Amygdala (tissue), 56 donors: ENCODE measurements at places on chromosomes 6 and 20.

DNA sequence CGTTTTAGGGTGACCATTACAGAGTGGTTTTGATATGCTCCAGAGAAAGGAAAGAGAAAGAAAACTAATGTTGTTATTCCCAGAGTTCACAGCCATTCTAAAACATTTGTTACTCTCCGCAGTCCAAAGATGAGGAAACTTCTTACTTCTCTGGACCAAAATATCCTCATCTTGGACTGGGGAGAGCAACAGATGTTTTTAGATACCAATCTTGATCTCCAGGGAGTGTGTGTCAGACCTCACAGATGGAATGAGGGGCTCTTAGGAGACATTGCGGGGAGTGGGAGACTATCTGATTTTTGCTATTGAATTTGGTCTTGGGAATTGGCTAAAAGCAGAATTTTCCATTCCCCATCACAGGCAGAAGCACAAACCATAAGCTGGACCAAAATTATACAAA, 110.8 kb downstream of the TNFAIP3 start:
- no peak for DNase-seq

- peak; percentile 19 for DNase-seq
These were observed at the start of gene MICA for GRCh38 chr6:31403283-31404060. MICA (plus strand) TSS chr6:31403595; CDS start chr6:31403633, 38 bp downstream.

- no peak for DNase-seq
These were observed 40.9 kb upstream of the MC3R start for GRCh38 chr20:56207656-56208055.

DNA sequence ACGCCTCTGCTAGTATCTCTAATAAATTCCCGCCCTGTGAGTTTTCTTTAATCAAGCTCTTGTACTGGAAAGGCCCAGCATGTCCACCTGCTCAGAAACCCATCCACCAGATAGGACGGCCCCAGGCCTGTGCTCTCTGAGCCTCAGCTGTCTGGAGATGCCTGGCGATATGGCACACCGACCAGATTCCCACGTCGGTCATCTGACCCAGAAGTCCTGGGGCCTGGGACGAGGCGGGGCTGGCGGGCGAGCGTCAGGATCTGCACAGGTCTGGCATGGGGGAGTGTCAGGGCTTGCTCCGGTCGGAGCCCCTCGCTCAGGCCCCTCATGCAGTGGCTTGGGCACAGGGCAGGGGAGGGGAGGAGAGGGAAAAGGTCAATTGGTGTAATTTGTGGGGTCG, 10.2 kb downstream of the RNASET2 start:
- DNase-seq: no peak

GRCh38 chr20:1874450-1875182, 20.6 kb upstream of the SIRPA start:
- DNase-seq: no peak

DNA sequence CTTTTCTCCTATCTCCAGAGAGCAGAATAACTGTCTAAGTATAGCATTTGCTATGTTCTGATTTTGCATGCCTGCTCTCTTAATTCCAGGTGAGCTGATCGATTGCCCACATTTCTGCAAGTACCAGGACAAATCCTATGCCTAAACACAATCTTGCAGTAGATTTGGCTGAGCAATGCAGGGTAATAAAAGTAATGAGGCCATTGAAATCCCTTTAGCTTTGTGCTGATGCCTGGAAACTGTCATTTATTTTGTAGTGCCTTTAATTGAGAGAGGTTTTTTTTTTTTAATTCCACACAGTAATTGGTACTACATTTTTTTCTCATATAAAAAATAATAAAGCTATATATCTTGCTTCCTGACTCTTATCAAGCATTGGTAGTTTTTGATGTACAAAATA, 252.3 kb downstream of the NKAIN2 start:
- no peak for DNase-seq

GRCh38 chr6:152356662-152357061, 280.5 kb downstream of the SYNE1 start:
- DNase-seq: no peak

- DNase-seq: no peak
These were observed 91.9 kb downstream of the PLCB4 start for GRCh38 chr20:9160757-9161156.

GRCh38 chr6:14656649-14657048, 539.1 kb downstream of the CD83 start:
- no peak for DNase-seq

GRCh38 chr6:33815854-33816253, 12.1 kb upstream of the MLN start:
- no peak for DNase-seq

DNA sequence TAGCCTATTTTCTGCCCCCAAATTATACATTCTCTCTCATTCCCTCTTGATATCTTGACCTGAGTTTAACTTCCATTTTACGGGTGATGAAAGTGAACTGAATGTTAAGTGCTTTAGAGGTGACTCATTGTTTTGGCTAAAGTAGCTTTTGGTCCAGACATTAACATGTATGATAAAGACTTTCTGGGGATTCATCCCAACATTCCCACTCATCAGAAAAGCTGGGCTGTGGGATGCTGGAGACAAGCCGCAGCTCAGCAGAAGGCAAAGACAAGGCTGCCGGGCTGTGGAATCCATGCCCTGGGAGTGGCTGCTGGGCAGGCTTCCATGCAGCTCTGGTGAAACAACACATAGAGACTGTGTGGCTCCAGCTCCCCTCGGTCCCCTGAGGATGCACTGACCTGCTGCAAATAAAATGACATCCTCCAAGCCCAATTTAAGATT, 89.9 kb upstream of the SYNDIG1 start:
- DNase-seq: peak; percentile 23

DNA sequence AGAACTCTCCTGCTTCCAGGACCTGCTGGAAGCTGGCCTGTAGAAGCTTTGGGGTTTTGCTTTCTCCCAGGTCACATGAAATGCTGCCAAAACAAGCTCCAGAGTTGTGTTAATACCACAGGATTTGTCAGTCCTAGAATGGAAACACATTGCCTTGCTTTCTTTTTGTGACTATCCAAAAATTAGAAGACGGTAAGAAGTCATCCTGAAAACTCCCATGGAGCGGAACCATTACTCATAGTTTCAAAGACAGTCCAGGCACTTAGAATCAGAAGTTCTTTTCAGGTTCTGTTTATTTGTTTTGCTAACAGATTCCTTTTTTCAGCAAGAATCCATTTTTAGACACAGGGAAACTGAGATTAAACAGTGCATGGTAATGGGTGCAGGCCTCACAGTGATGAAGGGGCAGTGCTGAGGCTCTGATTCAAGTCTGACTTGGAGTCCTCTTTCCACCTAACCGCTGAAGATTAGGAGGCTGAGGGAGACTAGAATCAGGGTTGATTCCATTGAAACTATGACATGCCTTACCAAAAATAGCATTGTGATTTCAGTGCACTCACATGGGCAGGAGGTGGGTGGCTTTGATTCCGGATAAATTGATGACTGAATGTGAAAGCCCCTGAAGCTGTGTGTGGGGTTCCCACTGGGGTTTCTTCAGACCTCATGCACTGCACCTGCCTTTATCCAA, 72.2 kb upstream of the NAA20 start:
- no peak for DNase-seq

GRCh38 chr6:126723541-126724170, 383.7 kb downstream of the CENPW start:
- DNase-seq: no peak

- no peak for DNase-seq
These were observed 72.7 kb downstream of the PRDM1 start for GRCh38 chr6:106158816-106159215.

- DNase-seq: no peak
These were observed 111.1 kb downstream of the FOXC1 start for GRCh38 chr6:1720620-1721322.

GRCh38 chr6:84137051-84137375, 90.4 kb downstream of the CEP162 start:
- DNase-seq: no peak

GRCh38 chr6:122861594-122861993, 72.5 kb downstream of the SMPDL3A start:
- DNase-seq: no peak

DNA sequence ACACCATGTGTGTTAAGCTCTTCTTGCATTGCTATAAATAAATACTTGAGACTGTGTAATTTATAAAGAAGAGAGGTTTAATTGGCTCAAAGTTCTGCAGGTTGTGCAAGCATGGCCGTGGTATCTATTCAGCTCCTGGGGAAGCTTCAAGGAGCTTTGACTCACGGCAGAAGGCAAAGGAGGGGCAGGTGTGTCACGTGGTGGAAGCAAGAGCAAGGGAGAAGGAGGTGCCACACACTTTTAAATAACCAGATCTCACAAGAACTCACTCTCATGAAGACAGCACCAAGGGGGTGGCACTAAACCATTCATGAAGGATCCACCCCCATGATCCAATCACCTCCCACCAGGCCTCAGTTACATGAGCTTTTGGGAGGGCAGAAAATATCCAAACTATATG, 193.7 kb downstream of the ERMARD start:
- DNase-seq: no peak

GRCh38 chr20:5658912-5659345, 91.3 kb upstream of the SHLD1 start:
- DNase-seq: peak; percentile 32

GRCh38 chr6:79134699-79135474, 56.8 kb upstream of the PHIP start:
- no peak for DNase-seq

- no peak for DNase-seq
These were observed 301 bp downstream of the PPP1R3D start for GRCh38 chr20:59939879-59940128.

DNA sequence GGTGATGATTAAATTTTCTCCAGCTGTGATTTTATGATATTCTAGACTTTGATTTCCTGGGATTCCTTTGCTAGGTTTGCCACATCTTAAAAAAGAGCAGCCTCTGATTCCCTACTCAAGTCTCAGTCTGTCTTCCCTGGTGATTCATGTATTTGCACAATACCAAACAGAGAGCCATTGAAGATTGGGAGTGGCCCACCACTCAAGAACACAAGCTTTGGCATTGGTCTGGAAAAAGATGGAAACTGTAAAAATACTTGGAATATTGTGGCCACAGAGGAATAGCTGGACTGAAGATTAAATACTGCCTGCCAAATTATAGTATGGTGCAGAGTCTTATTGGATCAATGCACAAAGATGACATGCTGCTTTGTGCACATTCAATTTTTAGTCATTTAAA, 32.9 kb downstream of the PTCHD4 start:
- DNase-seq: no peak

GRCh38 chr20:22226849-22227700, 357.3 kb downstream of the FOXA2 start:
- DNase-seq: no peak

- DNase-seq: no peak
These were observed 35.8 kb downstream of the AGPAT4 start for GRCh38 chr6:161238081-161238480.

- no peak for DNase-seq
These were observed 1.1 kb upstream of the SLC2A10 start for GRCh38 chr20:46708172-46708860.

GRCh38 chr6:57130661-57131177, 40.7 kb downstream of the ZNF451 start:
- no peak for DNase-seq

GRCh38 chr6:33419580-33420490, at the start of gene SYNGAP1:
SYNGAP1 (plus strand) TSS chr6:33420065; CDS start chr6:33420265, 200 bp downstream.
- DNase-seq: peak; percentile 52

DNA sequence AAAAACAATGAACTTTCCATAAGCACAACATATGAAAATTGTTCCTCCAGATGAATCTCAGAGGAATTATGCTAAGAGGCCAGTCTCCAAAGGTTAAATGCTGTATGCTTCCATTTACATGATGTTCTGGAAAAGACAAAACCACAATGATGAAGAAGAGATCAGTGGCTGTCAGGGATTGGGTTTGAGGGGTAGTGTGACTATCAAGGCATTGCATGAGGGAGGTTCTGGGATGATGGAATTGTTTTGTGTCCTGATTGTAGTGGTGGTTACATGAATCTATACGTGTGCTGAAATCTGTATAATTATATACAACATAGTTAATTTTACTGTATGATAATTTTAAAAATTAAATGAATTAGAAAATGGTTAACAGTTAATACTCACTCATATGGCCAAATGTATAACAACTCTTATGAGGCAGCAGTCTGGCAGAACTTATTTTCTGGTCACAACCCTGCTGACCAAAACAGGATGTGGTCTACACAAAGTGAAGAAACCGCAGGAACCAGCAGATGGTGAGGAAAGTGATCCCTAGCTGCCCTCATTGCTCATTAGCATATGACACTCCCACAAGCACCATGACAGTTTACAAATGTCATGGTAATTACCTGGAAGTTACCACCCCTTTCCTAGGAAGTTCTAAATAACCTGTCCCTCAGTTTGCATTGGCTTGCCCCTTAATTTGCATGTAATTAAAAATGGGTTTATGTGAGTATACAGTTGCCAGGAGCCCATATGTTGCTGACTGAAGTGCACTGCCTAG, 31.9 kb downstream of the NSFL1C start:
- no peak for DNase-seq

GRCh38 chr20:62580733-62581132, 61.6 kb upstream of the SLCO4A1 start:
- DNase-seq: no peak

DNA sequence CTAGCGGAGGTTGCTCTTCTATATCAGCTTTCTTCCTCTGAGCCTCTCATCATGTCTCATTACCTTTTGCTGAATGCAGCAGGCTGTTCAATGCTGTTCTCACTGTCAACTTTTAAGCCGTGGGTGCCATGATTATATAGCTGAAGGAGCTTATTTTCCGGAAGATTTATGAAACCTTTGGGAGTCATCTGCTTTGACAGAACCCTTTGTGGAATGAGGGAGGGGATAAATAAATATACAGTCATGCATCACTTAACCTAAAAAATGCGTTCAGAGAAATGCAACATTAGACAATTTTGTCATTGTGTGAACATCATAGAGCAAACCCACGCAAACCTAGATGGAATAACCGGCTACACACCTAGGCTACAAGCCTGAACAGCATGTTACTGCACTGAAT, 102.2 kb upstream of the AKAP12 start:
- DNase-seq: no peak

DNA sequence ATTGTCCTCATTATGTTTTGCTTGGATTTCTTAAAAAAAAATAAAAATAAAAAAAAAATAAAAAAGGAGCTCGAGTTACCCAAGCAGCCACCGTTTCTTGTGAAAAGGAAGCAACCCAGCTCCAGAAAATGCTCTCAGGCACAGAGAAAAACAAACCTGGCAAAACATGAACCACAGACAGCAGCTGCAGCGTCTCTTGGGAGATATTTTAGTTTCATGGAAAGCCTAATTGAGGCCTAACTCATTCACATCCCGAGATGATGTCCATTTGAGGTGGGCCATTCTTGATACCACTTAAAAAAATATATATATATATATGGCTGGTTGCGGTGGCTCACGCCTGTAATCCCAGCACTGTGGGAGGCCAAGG, 13.7 kb upstream of the MRAP2 start:
- no peak for DNase-seq

DNA sequence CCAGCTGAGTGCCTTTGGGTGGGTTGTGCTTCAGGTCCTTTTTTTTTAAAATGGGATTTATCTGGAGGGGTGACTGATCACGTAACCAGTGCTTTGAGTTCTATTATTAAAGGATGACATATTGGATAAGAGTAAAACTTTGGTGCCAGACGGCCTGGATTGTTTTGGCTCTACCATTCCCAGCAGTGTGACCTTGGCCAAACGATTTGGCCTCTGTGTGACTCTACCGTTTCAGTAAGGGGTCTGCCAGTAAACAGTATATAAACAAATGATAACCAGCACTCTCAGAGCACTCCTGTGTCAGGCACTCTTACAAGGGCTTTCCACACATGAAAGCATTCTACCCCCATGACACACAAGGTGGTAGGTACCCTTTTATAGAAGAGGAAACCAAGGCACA, 8.7 kb downstream of the SCRT2 start:
- DNase-seq: no peak

- no peak for DNase-seq
These were observed 67.4 kb upstream of the BMP2 start for GRCh38 chr20:6699921-6700562.

GRCh38 chr6:27314046-27314445, 2.0 kb upstream of the POM121L2 start:
- DNase-seq: no peak
